Cerebellar nuclear complex (tissue), 1 donor: ENCODE measurements at places on chromosomes 2 and 18.
A peak's percentile ranks its signal among the peaks of the same experiment; 100 is the strongest.

DNA sequence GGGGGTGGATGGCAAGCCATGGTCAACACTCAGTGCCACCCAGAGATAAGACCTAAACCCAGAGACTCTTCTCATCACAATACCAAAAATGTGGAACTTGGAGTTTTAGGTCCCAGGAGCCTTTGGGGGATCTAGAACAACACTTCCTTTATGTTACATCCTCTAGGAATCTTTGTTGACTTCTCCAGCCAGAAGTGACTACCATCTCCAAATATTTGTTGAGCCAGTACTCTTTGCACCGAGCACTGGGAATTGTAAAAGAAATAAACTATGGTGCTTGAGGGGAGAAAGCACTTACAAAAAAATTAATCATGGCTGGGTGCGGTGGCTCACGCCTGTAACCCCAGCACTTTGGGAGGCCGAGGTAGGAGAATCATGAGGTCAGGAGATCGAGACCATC is 120.0 kb upstream of the TMEM200C start:
- no peak for DNase-seq

- no peak for DNase-seq
Observed at GRCh38 chr2:215787025-215787424, 226.3 kb downstream of the MREG start.

DNA sequence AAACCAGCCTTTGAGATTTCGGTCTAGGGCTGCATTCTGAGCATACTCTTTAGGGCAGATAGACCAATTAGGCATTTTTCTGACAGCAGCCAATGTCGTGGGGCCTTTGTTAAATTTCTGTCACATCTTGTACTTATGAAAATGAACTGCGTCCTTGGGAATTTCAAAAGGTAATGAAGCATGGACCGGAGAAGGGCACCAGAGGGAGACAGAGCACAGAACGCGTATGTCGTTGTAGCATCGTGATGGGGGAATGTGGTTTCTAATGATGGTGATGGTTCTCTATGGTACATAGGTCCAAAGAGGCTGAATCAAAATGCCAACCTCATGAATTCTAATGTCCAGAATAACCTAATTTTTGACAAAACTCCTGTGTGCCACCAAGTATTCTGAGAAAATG is 483.9 kb upstream of the CRIM1 start:
- DNase-seq, result no peak

GRCh38 chr2:98445177-98445682 is 572 bp downstream of the INPP4A start:
- no peak for DNase-seq

DNA sequence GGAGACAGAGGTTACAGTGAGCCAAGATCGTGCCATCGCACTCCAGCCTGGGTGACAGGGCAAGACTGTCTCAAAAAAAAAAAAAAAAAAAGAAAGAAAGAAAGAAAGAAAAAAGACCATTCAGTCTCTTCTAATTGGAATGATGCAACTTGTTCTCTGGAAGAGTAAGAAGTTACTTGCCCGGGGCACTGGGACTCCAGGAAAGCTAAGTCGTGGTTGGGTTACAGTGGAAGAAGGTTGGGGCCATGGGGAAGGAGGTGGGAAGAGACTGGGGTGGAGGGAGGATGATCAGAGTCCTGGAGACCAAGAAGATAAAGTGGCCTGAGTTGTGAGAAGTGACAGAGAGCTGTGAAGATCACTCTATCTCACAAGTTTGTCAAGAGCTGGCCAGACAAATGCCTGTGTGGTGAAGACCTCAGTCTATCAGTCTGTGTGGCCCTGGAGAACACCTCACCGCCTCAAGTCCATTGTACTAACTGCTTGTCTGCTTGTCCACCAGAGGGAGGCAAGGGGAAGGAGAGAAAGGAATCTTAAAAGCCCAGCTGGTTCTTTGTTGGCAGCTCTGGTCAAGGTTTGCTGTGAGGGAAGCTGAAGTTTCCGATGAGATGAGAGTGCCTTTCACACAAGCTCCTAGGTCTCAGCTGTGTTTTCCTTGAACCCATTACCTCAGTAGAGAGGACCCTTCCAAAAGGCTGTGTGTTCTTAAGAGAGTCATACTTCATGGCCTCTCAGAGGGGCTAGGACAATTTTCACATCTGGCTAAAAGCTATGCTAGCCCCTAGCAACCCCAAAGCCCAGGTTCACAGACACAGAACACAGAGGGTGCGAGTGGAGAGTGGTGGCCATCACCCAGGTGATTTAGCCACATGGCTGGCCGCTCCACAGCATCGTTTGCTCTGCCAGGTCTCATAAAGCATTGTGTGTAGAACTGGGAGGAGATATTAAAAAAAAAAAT is 72.0 kb upstream of the TMEM178A start:
- peak; percentile 52 for DNase-seq

GRCh38 chr18:32175265-32175664 is 14.6 kb upstream of the MEP1B start:
- DNase-seq, result no peak

GRCh38 chr18:1302861-1303260 is 398.2 kb downstream of the ADCYAP1 start:
- DNase-seq, result no peak

- no peak for DNase-seq
Observed at GRCh38 chr2:8438996-8439395, 242.9 kb upstream of the ID2 start.
